ENCODE measurements at places on chromosomes 1 and 21.

- no peak for DNase-seq
Measured at GRCh38 chr1:38733761-38734160, 125.8 kb downstream of the RRAGC start.

DNA sequence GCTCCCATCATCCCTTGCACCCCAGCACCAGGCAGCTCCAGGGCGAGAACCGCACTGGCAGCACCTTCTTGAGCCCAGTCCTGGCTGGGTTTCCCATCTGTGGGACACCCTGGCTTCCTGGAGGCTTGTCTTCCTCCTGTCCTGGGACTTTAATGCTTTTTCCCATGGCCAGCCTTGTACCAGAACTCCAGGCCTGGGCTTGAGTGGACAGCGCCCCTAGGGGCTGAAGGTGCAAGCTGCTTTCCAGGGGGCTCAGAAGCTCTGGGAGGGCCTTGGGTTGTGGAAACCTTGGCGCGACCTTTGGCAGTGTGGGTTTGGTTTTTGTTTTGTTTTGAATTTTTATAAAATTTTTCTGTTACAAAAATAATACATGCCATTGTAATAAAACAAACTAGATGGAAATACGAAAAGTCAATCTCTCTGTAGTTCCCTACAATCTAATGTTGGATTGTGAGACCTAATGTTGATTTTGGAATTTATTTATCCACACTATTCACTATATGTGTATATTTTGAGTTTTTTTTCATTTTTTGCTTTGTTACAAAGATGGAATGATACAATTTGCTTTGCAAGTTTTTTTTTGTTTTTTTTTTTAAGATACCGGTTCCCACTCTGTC is 33.8 kb upstream of the RPL11 start:
- DNase-seq: peak; percentile 20

DNA sequence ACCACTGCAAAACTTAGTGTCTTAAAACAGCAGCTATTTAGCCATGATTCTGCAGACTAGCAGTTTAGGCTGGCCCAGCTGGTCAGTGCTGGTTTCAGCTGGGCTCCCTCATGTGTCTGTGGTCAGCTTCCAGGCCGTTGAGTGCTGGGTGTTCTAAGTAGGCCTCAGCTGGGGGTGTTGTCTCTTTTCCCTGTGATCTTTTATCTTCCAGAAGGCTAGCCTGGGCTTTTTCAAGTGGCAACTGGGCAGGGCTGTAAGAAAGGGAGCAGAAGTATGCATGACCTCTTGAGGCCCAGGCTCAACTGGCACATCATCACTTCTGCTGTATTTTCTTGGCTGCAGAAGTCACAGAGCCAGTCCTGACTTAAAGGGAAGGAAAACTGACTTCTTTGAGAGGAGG is 136.1 kb downstream of the KIF26B start:
- no peak for DNase-seq

DNA sequence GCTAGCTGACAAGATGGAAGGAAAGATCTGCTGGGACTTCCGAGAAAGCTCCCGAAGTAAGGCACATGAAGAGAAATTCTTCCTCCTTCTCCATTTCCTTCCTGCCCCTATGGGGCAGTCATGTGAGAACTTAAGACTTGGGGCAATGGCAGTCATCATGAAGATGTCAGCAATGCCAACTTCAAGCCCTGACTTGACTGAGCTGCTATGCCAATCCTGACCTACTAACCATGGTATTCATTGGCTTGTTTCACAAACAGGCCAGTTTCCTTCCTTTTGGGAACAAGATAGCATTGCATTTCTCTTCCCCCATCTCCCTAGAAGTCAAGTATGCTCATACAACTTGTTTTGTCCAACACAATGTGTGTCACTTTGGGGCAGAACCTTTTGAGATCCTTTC is 25.5 kb downstream of the GRIK1 start:
- DNase-seq: no peak

GRCh38 chr1:48955774-48956173 is 179.1 kb upstream of the BEND5 start:
- no peak for DNase-seq

DNA sequence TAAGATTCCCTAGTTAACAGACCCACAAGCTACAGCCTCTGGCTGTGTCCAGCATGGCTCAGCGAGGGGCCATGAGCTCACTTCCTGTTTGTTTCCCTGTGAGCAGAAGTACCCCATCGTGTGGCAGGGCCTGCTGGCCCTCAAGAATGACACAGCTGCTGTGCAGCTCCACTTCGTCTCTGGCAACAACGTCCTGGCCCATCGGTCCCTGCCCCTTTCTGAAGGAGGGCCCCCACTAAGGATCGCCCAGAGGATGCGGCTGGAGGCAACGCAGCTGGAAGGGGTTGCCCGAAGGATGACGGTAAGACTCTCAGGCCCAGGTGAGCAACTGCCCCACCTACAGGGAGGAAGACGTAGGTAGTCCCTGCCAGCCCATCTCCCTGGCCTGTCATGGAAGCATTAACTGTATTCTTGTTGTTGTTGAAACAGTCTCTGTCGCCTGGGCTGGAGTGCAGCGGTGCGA is 38.2 kb downstream of the ZBTB17 start:
- DNase-seq: no peak

- DNase-seq: no peak
Measured at GRCh38 chr21:15893902-15894301, 164.1 kb downstream of the USP25 start.
